ENCODE measurements at places on chromosomes 13 and 19.

- DNase-seq, result no peak
Observed at GRCh38 chr19:10010247-10010691, at the start of gene COL5A3. TSS of gene COL5A3 (minus strand) at chr19:10010504. CDS start at chr19:10010385, 119 bp downstream.

DNA sequence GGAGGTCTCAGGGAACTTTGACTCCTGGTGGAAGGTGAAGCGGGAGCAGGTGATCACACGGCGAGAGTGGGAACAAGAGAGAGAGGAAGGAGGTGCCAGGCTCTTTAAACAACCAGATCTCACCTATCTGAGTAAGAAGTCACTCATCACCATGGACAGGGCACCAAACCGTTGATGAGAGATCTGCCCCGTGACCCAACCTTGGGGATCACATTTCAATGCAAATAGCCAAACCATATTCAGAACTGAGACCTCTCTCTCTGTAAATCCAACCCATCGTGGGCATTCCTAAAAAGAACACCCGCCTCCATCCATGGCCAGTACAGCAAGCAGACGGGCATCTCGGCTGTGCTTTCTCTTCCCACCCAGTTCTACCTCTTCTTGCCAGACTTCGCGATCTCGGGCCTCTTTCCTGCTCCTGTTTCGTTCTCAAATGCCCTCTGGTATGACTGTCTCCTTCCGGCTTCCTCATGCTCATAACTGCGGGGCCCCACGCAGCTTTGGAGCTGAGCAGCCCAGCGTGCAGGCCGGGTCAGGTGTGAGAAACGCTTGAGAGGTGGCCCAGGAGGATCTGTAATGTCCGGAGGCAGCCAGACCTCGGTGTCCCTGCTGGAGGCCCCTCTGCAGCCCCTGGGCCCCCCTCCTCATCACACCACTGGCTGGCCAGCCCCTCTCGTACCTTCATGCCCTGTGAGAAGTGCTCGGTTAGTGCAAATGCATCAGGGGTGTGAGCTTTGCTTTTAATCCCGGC lies 97.0 kb upstream of the GPR183 start:
- no peak for DNase-seq

DNA sequence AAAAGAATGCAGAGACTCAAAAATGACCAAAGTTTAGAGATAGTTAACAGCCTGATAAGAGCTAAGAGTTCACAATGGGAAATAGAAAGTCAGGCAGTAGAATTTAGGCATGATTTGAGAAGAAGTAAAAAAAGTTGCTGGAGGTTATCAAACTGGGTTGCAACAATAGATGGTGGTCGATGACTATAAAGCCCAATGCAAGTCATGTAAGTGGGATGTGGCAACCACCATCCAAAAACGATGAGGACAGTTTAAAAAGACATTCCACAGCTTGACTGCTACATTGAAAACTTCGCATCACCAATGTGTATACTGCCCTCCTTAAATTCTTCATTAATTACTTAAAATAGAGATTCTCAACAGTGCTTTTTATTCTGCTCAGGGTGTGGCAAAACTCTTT lies 19.7 kb downstream of the ELF1 start:
- no peak for DNase-seq

DNA sequence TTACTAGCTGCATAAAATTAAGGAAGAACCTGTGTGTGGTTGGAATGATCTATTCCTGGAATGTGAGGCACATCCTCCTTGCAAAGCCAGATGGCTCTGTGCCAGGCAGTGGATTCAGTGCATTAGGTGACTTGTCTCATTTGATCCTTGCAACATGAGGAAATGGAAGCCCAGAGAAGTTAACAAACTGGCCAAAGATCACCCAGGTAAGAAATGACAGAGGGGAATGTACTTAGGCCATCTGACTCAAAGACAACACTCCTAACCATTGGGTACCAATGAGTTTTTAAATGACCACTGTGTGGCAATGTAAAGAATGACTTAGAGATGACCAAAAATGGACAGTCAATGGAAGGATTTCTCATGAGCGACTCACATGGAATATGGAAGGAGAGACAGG lies 114.2 kb upstream of the RXFP2 start:
- no peak for DNase-seq

DNA sequence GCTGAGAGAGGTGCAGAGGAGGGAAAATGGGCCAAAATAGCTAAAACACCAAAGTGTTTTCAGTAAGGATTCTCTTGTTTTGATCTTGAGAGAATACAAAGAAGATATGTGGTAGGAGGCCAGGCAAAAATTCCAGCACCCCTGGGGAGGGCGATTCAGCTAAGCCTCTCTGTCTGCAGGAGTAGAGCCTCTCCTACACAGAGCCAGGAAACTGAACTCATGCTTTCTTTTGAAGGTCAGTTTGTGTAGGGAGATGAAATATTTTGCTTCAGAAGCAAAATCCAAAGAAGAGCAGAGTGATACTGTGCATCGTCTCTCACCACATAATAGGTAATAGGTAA lies 565.0 kb downstream of the FGF9 start:
- no peak for DNase-seq

DNA sequence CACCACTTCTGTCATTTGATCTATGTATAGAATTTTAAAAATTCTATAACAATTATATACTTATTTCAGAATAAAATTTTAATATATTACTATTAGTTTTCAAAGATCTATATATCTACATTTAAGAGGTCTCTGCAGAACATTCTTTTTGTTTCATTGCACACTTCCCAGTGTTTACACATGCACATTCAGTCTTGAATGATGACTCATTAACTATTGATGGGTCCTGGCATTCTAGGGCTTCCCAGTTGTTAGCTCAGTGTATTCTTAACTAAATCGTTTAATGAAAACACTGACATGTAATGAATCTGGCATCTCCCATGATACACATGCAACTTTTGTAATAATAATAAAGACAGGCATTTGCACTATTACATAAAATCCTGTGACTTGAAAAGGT lies 324.6 kb downstream of the KLF12 start:
- DNase-seq, result no peak

DNA sequence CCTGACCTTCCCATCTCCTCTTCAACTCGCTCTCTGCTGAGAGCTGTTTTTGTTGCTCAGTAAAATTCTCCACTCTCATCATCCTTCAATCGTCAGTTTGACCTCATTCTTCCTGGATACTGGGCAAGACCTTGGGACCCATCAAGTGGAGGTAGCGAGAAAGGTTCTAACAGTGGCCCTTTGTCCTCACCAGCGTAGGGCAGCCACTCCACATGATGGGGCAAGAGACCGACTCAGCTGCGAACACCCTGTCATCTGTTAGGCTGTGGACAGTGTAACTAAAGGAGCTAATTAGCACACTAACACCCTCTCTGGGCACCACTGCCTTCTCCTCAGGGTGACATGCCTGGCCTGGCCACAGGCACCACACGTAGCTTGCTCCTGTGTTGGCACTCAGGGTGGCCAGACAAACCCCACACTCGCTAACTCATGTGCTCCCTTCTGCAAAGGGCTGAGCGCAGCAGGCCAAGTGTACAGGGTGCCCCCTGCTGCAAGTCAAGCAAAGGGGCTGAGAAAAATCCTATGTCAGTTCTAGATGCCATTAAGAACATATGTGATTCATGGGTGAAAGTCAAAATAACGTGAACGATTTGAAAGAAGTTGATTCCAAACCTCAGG lies 1216.0 kb downstream of the SLITRK5 start:
- no peak for DNase-seq

DNA sequence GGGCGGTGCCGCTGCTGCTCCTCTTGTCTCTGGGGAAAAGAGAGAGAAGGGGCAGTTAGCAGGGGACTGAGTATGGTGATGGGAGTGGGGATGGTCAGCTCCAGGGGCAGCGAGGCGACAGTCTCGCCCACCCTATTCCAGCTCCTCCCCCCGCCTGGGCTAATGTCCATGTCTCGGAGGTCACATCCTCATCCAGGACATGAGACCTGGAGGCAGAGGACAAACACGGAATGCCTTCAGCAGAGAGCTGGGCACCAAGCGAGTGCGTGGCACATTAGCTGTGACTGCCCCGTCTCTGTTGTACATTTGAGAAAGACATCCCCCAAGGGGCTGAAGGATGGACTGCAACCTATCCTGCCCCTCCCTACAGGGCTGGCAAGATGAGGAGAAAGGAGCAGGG lies 9.1 kb downstream of the BBC3 start:
- no peak for DNase-seq

GRCh38 chr19:23203841-23204344 lies 46.3 kb downstream of the ZNF724 start:
- DNase-seq, result no peak

- DNase-seq, result no peak
Observed at GRCh38 chr13:79226938-79227337, 179.1 kb downstream of the RBM26 start.

- no peak for DNase-seq
Observed at GRCh38 chr19:33785795-33786194, 10.9 kb upstream of the KCTD15 start.

GRCh38 chr13:67369895-67370660 lies 139.9 kb upstream of the PCDH9 start:
- DNase-seq, result no peak

GRCh38 chr13:33679658-33680012 lies 138.3 kb upstream of the RFC3 start:
- DNase-seq, result no peak
